Activated CD4-positive, alpha-beta T cell treated with anti-CD3 and anti-CD28 coated beads, Interleukin-2, amount 50 U/mL, for 4 hours (primary cell): ENCODE measurements at places on chromosomes 11 and 22.

GRCh38 chr22:35443790-35444684, 44.1 kb downstream of the MCM5 start:
- DNase-seq, result no peak

DNA sequence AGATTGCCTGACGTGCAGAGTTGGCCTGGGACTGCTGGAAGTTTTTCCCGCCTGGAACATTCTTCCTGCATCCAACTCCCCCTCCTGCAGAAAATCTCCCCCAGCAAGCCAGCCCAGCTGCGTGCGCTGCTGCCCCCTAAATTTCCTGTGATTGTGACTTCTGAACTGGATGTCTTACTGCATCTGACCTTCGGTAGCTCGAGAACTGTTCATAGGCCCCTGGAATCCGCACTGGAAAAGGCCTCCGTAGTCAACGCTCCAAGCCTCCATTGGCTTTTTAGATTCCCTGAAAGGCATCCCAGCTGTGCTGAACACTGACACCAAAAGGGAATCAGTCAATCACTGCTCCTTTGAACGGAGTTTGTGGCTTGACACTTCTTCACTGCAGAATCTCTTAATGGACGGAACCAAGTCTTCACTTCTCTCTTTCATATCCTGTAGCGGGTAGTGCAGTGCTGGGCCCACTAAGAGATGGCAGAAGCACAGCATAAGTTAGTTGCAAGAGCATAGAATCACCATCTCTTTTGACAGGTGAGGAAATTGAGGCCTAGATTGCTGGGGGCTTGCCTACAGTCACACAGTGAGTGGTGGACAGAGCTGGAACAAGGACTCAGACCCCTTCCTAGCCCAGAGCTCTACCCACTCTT, 14.2 kb upstream of the RASD2 start:
- no peak for DNase-seq

DNA sequence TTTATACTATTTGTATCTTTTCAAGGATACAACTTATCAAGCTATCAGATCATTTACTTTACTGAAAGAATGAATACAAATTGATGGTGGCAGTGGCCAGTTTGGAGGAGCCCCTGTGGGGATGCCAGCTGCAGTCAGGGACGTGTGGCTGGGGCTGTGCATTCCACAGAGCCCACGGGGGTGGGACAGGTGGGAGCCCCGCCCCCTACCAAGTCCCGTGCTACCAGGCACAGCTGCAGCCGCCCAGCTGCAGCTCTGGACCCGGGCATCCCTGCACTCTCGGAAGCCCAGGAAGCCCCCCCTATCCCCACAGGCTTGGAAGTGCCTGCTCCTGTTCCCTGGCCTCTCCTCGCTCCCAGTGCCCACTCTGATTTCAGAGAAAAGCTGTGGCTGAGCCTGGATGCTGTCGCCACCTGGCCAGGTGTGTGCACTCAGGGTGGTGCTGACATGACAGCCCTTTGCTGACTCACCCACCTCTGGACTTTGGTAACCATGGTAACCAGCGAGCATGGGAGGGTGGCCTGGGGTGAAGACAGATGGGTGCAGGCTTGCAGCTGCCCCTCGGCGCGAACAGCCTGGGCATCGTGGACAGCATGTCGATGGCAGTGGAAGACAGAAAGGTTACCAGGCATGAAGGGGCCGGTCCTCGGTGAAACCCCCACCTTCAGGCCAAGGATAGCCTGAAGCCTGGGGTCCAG, 138.1 kb downstream of the SBF2 start:
- no peak for DNase-seq

- DNase-seq, result peak; percentile 77
Observed at GRCh38 chr22:46563381-46564083, 26.1 kb upstream of the CELSR1 start.

GRCh38 chr11:13595166-13595565, 73.3 kb upstream of the FAR1 start:
- DNase-seq, result no peak

DNA sequence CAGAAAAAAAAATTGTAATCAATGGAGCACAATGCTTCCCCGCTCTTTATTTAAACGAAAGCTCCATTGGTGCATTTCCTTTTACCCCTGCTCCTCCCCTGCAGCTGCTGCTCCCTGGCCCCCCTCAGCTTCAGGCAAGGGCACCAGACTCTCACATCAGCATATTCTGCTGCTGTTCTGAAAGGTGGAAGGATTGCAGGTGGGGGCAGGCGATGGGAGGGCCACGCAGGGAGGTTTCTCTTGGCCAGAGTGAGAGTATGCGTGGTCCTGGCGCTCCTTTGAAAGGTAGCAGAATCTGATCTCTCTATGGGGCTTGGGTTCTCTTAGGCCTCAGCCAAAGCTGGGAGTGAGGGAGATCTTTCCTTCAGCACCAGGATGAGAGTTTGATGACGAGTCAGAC, 240.9 kb upstream of the CADM1 start:
- no peak for DNase-seq

- DNase-seq, result no peak
Observed at GRCh38 chr11:133993921-133994320, 37.2 kb upstream of the IGSF9B start.

DNA sequence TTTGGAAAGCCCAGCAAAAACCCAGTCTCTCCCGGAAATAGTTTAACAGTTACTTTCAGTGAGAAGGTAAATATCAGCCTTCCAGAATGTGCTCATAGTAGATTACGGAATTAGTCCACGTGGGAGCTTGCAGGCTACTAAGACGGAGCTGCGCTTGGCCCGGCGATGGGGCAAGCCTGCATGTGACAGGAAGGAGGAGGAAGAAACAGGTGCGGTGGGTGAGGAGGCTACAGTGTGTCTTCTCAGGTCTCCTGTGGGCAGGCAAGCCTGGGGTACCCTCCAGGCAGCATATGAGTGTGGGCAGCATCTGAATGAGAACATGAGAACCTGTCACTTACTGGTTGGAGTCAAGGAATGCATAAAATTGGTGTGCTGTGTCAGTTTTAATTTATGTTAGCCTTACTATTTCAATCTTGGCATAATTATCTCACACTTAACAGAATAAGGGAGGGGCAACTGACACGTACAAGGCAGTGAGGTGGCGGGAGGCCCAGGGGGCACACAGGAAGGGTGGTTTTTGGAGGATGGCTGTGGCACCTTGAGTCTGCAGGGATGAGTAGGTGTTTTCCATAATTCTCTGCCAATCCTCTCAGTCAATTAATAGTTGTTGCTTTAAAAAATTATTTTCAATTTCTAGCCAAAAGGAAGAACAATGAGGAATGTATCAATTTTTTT, 35.7 kb downstream of the CLMP start:
- no peak for DNase-seq
